ENCODE measurements at places on chromosomes 12 and 14.
A peak's percentile ranks its signal among the peaks of the same experiment; 100 is the strongest.

DNA sequence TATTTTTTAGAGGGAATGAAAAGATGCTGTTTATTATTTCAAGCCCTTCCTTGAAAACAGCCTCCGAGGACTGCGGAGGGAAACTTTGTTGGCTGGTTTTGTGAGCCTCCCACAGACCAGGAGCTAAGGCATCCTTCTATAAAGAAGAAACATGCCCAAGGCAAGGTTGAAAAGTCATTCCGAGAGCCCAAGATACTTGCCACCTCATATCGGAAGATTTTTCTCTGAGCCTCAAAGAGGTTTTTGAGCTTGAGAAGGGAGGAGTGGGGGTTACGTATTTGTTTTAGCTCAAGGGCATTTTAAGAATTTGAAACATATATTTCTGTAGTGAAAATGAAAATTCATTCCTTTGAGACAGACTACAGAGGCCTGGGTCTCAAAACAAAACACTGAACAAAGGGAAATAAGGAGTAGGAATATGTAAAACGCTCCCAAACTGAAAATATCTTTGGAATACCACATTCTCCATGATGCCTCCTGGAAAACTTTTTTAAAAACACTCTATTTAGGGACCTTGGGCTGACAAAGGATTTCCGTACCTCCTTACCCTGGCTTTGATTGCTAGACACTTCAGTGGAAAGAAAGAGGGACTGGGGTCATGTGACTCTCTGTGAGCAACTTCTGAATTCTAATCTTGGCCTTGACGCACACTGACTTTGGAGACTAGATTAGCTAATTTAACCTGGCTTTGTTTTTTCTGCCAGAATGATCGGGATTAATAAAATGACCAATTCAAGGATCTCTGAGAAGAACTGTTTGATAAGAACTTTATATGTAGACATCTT, 180.9 kb downstream of the SRGAP1 start:
- no peak for DNase-seq

GRCh38 chr12:127245009-127245408, 1022.0 kb upstream of the TMEM132C start:
- DNase-seq: no peak

- DNase-seq: no peak
Measured at GRCh38 chr12:64007853-64008252, 163.4 kb downstream of the SRGAP1 start.

DNA sequence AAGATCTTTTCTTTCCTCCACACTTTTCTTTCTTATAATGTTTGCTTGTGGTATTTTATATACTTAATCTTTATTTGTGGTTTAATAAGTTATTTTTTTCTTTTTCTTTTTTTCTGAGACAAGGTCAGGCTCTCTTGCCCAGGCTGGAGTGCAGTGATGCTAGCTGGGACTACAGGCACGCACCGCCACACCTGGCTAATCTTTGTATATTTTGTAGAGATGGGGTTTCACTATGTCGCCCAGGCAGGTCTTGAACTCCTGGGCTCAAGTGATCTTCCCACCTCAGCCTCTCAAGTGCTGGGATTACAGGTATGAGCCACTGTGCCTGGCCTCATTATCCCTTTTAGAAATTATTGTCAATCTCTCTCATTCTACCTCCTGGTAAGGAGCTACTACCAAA, 87.1 kb downstream of the SCFD1 start:
- no peak for DNase-seq

- peak; percentile 6 for DNase-seq
Measured at GRCh38 chr14:37903343-37904191, 304.1 kb upstream of the SSTR1 start.

- DNase-seq: no peak
Measured at GRCh38 chr12:121287267-121287954, 9.1 kb downstream of the CAMKK2 start.

DNA sequence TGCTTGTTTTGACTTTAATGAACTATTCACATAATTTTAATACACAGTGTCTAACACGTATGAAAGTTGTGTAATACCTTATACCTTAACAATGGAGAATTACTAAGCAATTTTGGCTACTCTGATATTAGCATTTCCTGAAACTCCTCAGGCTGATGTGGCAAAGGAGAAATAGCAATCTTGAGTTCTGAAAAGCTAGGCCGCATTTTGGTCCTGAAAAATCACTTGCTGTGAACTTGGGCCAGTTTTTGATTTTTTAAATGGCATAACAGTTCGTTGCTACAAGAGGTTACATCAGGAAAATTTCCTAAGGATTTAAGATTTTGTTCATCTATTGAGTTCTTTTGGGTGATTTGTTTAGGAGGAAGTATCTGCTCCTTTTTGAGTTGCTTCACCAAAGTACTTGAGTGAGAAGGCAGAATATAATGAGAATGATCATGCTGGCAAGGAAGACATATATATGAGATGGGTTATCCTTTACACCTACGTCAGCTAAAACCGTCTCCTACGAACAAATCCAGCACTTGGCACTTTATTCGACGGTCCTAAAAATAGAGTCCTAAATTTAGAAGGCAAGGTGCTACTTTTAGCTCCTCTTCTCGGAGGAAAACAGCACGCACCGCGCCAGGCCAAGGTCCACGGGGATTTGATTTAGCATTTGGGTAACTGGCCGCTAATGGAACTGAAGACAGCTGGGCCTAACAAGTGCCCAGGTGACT, 32.2 kb downstream of the MIA2 start:
- no peak for DNase-seq
